ENCODE measurements at places on chromosomes 1 and 21.

- DNase-seq: peak; percentile 16
Measured at GRCh38 chr1:27527890-27528817, 38.2 kb upstream of the WASF2 start.

DNA sequence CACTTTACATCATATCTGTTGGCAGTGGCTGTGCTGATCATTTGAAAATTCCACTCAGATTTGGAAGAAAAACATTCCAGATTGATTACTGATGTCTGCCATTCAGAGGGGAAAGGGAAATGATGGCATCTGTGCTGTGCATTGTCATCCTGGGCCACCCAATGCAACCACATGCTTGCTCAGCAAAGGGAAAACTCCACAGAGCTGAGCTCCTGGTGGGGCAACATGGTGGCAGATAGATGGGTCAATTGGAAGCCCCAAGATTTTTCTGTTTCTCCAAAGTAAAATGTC is 11.8 kb downstream of the OXCT2 start:
- DNase-seq: no peak

DNA sequence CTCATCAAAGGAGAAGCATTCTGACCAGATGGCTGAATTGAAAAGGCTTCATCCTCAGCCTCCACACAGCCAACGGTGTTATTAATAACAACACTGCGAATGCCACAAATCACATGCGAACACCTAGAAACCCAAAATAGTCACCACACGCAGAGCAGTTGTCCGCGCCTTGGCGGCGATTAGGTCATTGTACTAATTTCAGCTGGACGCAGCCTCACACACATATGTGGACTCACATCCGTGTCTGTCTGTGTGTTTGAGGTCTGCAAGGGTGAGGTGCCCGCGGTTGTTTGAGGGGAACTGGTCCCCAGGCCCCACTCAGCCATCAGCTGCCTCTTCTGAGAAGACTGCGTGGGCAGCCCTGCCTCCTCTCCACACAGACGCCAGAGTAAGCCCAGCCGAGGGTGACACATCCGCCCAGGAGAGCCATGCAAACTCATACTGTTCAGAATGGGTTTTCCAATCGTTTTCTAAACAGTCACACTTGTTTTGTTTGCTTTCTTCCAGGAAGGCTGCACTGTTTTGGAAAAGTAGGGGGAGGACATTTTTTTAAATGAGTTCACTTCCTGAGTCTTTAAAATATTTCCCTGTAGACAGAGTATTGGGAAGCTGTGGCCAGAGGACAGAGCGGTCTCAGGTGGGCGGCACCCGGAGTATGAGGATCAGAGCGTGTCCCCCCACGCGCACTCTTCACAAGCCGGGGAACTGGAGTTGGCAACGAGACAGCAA is 53.4 kb downstream of the TOMM20 start:
- DNase-seq: peak; percentile 87

- DNase-seq: no peak
Measured at GRCh38 chr1:204261746-204262505, 48.1 kb upstream of the GOLT1A start.

DNA sequence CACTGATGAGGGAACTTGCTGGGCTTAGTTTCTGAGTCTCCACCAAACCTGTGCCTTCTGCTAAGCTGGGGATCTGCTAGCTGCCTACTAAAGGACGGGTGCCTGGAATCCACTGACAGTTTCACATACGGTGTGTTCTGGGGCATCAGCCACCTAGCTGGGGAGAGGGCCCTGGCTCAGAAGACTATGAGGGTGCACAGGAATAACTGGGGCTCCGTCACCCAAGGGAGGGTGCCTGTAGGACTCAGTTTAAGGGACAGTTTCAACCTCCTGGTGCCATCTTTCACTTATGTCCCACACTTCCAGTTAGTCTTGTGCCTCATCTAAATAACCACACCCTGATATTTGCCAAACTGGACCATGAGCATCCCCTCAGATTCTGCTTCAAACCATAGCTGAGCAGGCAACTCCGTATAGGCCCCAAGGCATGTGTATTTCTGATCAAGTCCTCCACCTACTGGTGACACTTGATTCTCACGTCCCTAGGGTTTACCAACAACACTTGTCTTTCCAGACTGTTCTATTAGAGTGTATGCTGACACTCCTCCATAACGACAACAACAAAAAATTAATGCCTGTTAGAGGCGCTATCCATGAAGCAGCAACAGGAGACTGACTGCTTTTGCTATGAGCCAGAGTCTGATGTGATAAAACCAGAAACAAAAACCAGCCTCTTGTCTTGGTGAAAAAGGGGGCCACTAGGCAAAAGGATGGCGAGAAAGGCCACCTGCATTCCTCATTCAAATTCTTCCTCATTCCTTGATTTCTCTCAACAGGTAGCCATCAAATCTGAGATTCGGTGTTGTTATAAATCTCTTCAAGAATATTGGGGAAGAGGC is 55.0 kb upstream of the PAXBP1 start:
- DNase-seq: peak; percentile 53

DNA sequence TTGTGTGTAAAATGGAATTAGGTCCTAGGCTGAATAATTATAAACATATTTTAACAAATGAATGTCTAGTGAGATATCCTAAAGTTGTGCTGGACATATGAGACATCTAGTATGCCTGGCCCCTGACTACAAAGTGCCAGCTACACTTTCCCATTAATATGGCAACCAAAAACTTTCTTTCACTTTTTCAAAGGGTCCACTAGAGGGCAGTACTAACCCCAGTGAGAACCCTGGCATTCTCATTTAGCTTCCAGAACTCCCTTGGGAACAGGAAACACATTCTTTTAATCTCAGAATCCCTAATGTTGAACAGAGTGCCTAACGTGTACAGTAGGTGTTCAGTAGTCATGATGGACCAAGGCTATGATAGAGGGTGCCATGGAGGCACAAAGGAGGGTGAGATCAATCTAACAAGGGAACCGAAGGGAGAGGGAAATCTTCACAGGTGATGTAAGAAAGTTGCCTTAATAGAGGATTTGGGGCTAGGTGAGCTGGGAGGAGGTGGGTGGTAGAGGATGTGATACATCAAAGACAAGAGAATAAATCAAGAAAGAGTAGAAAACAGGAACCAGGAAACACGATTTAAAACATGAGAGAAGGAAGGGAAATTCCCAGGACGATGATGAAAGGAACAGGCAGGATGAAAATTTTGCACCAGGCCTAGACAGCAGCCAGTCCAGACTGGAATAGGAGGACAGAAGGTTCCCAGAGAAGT is 41.6 kb downstream of the NSL1 start:
- DNase-seq: peak; percentile 49

DNA sequence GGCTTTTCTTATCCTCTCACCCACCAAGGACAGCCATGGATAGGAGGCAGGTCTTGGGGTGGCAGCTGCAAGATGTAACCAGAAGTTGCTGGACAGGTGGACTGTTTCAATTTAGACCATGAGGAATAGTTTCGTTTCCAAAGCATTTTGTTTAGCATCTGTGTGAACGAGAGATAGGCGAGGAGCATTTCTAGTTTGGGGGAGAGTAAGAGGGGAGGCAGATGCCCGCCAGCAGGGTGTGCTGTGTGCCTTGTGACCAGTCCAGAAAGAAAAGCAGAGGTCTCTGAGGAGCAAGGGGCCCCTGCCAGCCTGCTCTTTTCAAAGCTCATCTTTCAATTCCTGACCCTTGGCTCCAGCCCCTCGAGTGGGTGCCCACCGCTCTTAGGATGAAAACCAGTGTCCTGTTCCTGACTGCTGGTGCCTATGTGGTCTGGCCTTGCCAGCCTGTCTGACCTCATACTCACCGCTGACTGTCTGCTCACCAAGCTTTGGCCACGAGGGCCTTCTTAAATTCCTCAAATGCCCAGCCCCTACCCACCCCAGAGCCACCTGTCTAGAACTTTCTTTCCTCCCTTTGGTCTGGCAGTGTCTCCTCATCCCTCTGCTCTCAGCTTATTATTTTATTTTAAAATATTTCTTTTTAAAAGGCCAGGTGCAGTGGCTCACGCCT is 8.5 kb downstream of the SERINC2 start:
- no peak for DNase-seq

DNA sequence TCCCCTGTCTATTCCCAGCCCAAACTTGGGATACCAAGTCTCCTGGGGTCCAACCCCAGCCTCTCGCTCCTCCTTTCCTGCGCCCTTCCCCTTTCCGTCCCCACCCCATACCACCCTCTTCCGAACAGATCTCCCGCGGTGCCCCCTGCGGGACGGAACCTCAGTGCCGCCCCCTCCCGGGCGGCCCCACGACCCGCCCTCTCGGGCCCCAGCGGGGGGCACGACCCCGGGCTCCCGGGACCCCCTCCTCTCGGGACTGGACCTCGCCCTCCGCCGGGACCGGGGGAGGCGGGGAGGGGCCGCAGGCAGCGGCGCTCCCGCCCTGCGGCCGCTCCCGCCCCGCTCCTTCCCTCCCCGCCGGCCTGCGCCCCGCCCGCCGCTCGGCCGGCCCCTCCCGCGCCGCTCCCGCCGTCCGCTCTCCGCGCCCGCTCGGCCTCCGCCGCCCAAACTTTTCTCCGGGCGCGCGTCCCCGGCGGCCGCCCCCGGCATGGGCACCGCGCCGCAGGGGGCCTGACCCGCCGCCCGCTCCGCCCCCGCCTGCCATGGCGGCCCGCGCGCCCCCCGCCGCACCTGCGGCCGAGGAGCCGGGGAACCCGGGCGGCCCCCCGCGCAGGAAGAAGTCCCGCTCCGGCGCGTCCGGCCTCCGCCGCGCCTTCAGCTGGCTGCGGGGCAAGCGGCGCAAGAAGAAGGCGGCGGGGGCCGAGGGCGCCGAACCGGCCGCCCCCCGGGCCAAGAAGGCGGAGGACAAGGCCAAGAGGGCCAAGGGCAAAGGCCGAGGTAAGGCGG is 39.0 kb upstream of the SYNC start:
- no peak for DNase-seq

DNA sequence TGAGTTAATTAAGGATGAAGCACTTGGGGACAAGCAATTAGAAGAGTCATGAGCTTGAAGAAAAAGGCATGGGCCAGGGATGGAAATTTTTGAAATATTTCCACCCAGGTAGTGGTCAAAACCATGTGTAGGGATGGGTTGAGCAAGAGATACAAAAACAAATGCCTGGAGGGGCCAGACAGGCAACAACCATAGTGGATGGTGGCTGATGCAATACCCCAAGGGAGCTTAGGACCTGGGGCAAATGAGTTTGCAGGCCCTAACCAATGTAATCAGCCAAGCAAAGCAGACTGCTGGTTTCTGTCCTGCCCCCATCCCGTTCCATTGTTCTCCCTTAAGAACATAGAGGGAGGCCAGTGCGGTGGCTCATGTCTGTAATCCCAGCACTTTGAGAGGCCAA is 119.1 kb upstream of the FGGY start:
- no peak for DNase-seq

- DNase-seq: no peak
Measured at GRCh38 chr1:210263963-210264362, 31.4 kb downstream of the SERTAD4 start.

DNA sequence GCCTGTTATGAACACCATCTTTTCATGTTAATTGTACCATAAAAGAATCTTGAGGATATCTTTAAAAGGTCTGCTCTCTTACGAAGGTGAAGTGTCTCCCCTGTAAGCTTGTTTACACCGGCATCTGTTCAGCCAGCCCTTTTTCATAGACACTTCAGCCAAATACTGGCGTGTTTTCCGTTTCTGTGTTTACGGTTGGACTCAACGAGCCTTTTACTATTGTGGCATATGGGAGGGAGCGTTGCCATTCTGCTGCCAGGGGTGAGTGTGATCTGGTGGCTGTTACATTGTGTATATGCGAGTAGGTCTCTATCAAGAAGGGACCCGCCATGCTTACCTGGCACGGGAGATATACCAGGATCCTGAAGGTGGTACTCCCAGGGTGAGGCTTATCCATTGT is 433.8 kb downstream of the CAMTA1 start:
- no peak for DNase-seq

- DNase-seq: no peak
Measured at GRCh38 chr1:232999956-233000625, 49.7 kb downstream of the NTPCR start.

DNA sequence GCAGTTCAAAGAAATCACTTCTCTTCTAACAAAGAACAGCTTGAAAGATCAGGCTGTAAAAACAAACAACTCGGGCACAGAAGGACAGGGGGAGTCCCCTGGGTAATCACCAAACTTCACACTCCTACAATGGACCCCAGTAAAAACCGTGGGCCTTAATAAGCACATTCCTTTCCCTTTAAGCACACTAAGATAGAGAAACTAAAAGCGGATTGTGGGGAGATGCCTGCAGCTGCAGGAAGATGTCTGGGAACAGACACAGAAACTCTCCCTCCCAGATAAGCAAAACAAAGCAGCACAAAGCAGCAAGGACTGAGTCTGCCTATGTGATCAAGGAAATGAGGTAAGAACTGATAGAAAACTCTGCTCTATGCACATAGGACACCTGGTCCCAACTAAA is 37.6 kb upstream of the CTBS start:
- no peak for DNase-seq

DNA sequence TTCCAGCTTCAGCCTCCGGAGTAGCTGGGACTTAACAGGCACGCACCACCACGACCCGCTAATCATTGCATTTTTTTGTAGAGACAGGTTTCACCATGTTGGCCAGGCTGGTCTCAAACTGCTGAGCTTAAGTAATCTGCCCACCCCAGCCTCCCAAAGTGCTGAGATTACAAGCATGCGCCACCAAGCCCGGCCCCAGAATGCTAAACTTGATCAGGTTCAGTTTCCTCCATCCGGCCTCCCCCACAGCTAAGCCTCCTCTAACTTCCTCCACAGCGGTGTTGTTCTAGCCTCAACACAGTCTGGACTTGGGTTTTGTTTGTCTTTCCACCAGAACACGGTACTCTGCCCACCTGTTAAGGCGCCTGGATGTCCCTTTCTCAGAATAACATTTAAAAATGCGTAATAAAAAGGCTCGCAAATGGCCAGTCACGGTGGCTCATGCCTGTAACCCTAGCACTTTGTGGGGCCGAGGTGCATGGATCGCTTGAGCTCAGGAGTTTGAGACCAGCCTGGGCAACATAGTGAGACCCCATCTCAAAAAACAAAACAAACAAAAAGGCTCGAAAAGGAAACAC is 2.4 kb downstream of the PARP1 start:
- peak; percentile 40 for DNase-seq

GRCh38 chr1:24343412-24344089 is 24.4 kb downstream of the GRHL3 start:
- no peak for DNase-seq

DNA sequence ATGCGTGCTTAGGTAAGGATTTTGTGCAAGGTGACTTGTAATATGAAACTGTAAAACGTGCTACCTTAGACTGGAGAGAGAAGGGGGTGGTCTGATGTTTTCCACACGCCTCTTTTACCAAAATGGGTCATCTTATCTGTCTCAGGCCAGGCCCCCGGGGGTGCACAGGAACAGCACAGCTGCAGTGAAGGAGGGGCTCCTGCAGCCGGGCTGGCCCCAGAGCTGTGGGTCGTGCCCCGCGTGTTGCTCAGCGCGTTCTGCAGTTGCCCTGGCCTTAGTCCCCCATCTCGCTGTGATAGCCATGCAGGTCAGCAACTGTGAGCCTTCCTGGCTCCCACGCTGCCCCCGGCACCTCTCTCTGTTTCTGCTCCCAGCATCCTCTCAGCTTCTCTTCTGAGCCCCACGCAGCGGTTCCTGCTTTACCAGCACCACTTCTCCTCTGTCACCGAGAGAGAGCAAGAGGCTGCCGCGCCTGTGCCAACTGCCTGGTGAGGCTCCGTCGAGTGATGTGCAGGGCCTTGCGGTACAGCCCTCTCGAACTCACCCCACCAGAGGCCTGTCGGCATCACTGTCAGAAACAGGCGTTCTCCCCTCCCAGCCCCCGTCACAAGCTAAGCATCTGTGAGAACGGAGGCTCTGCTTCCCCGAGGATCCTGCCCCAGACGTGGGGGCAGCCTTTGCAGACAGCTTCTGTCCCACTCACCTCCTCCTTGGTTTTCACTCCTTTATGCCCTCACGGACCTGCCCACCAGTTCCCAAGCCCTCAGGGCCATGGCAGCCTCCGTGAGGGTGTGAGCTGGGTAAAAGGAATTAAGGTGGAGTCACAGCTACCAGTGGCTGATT is 73.3 kb downstream of the ADARB1 start:
- no peak for DNase-seq
